ENCODE measurements at places on chromosomes 1 and 21. TPM values are rescaled to one million over a fixed set of nuclear protein-coding genes. Genes with fewer than 3 reads are reported as not detected.

- H3K4me1 ChIP-seq, result no peaks in the 10 kb centered on the region
- no peaks in the 10 kb centered on the region for H3K36me3 ChIP-seq
- no peak for DNase-seq
- H3K4me3 ChIP-seq, result no peak overlapping the region
- no peak overlapping the region for H3K27ac ChIP-seq
Measured at GRCh38 chr1:239963856-239964255, 127.8 kb upstream of the FMN2 start.

DNA sequence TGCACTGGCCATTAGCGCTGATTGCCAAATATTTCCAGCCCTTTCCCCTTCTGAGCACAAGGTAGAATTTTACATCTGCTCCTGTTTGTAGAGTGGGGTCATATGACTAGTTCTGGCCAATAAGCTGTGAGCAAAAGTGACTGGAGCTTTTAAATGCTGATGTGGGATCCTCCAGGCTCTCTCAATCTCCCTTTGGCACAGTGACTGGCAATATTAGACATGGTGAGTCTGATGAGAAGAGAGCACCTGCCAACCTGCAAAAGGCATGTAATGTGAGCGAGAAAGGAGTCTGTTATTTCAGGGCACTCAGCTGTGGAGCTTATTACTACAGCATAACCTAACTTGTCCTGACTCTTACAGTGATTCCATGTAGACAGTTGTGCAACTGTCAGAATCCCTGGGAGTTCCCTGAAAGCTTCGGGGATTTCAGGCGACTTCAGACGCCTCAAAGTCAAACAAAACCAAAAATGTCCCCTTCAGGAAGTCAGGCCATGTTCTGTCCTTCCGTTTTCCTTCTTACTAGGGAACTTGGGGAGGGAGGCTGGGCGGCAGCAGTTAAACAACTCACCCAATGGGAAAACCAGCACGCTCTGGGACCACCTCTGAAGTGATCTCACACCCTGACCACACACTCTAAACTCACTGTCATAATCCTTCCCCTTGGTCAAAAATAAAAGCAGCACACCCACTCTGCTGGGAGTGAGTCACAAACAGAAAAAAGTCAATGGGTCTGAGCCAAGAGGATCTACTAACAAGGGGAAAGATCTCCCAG lies 3.6 kb upstream of the RASSF5 start:
- DNase-seq, result no peak
- peaks cover 66% of the 10 kb centered on the region for H3K27me3 ChIP-seq
- no peak overlapping the region for H3K4me3 ChIP-seq

GRCh38 chr1:230251644-230252191 lies 174.4 kb downstream of the PGBD5 start:
- peaks cover 21% of the 10 kb centered on the region for H3K36me3 ChIP-seq
- peak overlapping the region; percentile 39 for H3K27ac ChIP-seq
- no peaks in the 10 kb centered on the region for H3K27me3 ChIP-seq
- no peak for DNase-seq
- H3K4me1 ChIP-seq, result peaks cover 34% of the 10 kb centered on the region
- H3K4me3 ChIP-seq, result no peak overlapping the region

DNA sequence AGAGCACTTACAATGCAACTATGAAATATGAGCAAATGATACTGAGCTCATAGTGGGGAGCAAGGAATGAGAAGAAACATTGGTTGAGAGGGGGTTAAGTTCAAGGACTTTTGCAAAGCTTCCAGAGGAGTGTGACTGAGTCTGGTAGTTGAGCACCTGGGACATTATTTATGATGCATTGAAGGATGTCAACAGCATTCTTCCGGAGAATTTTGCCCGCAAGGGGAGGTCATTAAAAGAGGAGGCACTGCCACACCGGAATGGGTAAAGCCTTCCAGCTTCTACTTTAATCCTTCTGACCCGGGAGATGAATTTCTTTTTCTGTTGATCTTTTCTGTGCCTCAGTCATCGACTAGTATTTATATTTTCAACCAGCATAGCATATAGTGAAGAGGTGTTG lies 208.4 kb upstream of the CAMK1G start:
- peak overlapping the region; percentile 20 for H3K27ac ChIP-seq
- peaks cover 34% of the 10 kb centered on the region for H3K4me1 ChIP-seq
- DNase-seq, result no peak
- H3K36me3 ChIP-seq, result no peaks in the 10 kb centered on the region

- H3K4me3 ChIP-seq, result no peak overlapping the region
- H3K4me1 ChIP-seq, result no peaks in the 10 kb centered on the region
- no peak for DNase-seq
Measured at GRCh38 chr1:162944974-162945674, 84.1 kb upstream of the CCDC190 start.

KIAA0040 gene
- total RNA-seq, result 0.14 TPM

CNIH3 gene
- 3.8 TPM for total RNA-seq

PYGO2 gene
- 65.1 TPM for total RNA-seq
